Posterior cingulate gyrus (tissue), 11 donors: ENCODE measurements at places on chromosomes 3 and 15.
A peak's percentile ranks its signal among the peaks of the same experiment; 100 is the strongest.

GRCh38 chr3:130374908-130375307 is 29.4 kb downstream of the COL6A5 start:
- no peak for DNase-seq

DNA sequence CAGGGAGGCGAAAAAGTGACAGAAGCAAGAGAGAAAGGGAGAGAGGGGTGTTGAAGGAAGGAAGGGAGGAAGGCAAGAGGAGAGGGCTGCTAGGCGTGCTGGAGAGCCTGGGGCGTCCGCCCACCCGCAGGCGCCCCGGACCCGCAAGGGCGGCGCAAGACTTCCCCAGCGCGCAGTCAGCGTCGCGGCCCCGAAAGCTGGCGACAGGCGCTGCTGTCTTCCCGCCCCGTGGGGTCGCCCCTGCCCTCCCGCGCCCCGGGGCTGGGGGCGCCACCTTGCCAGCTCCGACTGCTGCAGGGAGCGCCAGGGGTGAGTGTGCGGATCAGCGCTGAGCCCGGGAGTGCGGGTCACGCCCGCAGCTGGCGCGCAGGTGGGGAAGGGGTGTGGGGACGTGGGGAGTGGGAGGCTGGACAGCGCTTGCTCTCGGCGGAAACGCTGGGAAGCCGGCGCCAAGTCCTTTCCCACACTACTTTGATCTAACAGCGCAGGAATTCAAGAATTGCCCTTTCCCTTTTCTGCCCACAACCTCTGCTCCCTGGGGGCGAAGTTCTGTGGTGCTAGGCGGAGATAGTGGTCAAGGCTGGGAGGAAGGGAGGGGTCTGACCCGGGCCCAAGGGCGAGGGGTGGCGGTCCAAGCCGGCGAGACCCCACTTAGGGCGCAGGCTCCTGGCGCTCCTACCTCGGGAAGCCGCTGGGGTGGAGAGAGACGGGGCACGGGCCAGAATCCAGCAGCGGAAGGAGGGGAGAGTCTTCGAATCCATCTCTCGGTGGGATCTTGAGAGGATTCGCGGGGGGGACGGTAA is 266.1 kb downstream of the CGGBP1 start:
- DNase-seq = no peak

DNA sequence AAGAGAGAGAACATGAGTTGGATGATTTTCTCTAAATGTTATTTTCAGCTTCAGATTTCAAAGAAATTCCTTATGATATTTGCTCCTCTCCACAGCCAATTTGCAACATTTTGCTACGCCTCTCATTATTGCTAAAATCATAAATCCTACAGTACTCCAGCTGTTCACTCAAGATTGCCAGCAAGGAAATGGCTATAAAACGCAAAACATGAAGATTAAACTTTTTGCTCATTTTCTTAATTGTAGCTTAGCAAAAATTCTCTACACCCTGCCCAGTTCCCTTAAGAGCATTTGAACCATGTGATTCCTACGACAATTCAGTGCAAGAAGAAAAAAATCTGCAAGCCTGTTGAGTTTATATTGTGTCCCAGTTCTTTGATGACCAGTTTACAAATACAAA is 6.8 kb downstream of the CHRNA3 start:
- no peak for DNase-seq

- DNase-seq = no peak
Measured at GRCh38 chr3:181009225-181009624, 19.7 kb upstream of the DNAJC19 start.

DNA sequence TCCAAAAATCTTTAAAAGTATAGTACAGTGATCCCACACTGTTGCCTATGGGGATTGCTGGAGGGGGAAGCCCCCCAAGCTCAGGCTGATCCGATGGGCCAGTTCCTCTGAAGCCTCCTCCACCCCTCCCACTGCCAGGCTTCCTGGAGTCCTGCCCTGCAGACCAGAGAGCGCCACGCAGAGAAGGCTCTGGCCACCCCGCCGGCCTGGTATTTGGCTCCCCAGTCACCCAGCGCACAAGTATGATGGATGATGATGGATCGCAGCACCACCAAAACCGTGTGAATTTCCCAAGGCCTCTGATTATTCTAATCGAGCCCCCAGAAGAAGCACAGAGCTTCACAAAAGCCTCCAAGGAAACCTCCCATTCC is 259.0 kb downstream of the MECOM start:
- DNase-seq = no peak

GRCh38 chr3:158460926-158461325 is 110.1 kb upstream of the MLF1 start:
- DNase-seq = no peak

GRCh38 chr3:46334741-46335478 is 19.0 kb upstream of the CCR2 start:
- DNase-seq = no peak

DNA sequence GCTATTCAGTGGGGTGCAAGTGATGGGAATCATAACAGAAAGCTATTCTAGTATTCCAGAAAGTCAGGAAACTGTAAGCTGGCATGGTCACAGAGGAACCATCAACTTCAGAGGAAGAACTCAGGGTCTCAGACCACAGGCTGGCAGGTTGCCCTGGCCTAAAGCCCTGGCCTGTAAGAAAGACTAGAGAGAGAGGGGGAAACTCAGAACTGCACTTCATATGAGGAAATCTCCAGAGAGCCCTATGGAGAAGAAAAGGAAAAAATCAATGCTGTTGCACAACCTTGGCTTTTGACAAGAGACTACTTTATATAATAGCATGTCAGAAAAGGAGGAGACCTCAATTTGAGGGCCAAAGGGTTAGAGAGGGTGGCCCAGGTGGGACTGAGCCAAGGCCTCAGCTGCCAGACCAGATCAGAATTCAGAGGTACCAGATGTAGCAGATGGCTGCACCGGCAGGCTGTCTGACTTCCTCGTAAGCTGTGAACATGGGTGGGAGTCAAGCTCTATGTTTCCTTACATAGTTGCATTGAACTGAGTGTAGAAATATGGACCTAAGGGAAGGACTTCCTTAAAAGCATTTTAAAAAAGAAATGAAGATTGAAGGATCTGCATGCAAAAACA is 333.8 kb downstream of the PDCD6IP start:
- peak; percentile 81 for DNase-seq

GRCh38 chr3:165549665-165550064 is 287.6 kb downstream of the BCHE start:
- no peak for DNase-seq

- DNase-seq = no peak
Measured at GRCh38 chr3:71930056-71930991, 145.4 kb upstream of the PROK2 start.

DNA sequence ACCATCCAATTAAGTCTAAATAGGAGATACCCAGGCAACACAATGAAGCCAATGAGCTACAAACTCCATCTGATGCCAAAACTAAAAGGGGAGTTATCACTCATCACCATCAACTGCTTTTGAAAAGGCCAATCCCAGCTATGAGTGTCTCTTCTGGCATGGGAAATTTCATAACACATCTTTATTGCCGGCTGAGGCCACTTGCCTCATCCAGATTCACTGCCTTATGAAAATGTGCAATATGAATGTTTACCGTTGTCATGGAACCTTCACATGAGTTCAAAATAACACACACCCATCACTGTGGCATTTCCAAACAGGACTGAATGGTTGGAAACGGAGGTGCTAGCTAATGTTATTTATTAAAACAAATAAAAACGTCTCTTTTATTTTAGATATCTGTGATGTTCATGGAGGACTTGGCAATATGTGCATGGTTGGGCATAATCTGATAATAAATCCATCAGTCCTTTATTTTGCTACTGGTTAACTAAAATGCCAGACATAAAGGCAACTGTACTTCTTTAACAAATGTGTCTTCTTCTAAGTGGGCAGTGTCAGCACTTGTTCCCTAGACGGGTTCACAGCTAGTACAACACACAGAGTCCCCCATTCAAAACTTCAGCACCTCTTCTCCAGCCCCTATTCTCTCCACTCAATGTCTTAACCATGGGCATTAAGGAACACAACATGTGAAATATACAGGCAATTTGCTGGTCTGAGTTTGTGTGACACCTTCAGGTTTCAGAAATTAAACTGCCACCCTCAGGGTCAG is 143.9 kb downstream of the MAGI1 start:
- DNase-seq = no peak

GRCh38 chr3:112984485-112984884 is 6.3 kb upstream of the GTPBP8 start:
- no peak for DNase-seq
